Sigmoid colon (tissue), 7 donors: ENCODE measurements at places on chromosomes 11 and 22. TPM values are rescaled to one million over a fixed set of nuclear protein-coding genes. Genes with fewer than 3 reads are reported as not detected.

The RAB3IL1 gene
- 23.7 TPM for total RNA-seq

The CCDC89 gene
- total RNA-seq = 1.2 TPM

The MMP8 gene
- total RNA-seq = not detected

The B3GAT1 gene
- not detected for total RNA-seq

DNA sequence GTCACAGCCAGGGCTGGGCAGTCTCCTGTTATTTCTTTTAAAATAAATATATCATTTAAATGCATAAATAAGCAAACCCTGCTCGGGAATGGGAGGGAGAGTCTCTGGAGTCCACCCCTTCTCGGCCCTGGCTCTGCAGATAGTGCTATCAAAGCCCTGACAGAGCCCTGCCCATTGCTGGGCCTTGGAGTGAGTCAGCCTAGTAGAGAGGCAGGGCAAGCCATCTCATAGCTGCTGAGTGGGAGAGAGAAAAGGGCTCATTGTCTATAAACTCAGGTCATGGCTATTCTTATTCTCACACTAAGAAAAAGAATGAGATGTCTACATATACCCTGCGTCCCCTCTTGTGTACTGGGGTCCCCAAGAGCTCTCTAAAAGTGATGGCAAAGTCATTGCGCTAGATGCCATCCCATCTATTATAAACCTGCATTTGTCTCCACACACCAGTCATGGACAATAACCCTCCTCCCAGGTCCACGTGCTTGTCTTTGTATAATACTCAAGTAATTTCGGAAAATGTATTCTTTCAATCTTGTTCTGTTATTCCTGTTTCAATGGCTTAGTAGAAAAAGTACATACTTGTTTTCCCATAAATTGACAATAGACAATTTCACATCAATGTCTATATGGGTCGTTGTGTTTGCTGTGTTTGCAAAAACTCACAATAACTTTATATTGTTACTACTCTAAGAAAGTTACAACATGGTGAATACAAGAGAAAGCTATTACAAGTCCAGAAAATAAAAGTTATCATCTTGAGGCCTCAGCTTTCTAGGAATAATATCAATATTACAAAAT, 13.4 kb downstream of the OR51B4 start:
- no peak for DNase-seq

DNA sequence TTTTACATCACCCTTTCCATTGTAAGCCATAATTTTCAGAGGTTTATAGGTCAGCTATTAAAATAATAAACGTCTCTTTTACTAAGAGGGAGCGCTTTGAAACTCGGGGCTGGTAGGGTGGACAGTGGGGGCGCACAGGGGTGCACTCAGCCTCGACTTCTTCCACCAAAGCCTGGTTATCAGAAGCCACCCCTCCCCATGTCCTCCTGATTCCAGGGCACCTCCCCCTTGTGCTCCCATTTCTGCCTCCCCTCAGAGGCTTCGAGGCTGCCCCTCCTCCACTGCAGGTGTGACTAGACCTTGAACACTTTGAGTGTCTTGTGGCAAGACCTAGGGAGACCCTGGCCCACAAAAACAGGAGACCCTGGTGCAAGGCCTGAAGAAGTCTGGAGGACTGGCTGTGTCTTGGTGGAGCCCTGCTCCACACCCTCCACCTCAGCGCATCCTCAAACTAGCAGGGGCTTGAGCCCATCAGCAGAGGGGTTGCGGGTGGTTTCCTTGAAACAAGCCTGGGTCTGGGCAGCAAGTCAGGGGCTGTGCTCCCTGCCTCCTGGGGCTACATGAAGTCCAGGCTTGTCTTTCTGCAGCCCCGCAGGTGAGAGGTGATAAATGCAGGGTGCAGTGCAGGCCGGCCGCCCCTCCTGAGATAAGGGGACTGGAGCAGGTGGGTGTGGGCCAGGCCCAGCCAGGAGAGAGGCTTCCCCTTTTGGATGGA, 3.0 kb downstream of the CDKN1C start:
- no peak for DNase-seq

GRCh38 chr11:30559004-30559403, 27.1 kb downstream of the MPPED2 start:
- no peak for DNase-seq

The SYCE3 gene
- not detected for total RNA-seq
